ENCODE measurements at places on chromosomes 1 and 21.

GRCh38 chr1:10975567-10976326 is 36.7 kb upstream of the TARDBP start:
- peak; percentile 72 for DNase-seq
- no peak overlapping the region for H3K4me3 ChIP-seq
- H3K27ac ChIP-seq = peak overlapping the region; percentile 68
- H3K4me1 ChIP-seq = no peaks in the 10 kb centered on the region

DNA sequence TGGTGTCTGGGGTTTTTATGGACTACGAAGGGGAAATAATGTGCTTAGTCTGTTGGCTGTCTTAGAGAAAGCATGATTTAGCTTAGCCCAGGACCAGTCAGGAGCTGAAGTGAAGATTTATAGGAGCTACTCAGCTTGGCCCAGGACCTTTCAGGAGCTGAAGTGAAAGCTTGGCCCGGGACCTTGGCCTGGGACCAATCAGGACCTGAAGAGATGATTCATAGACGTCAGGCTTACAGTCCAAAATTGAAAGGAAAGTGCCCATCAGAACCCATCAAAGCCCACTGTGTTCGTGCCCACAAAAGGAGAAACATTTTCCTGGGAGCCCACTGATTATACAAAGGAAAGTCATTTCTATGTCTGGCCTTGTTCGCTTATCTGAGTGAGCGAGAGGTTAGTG is 35.6 kb downstream of the MSTO1 start:
- H3K4me1 ChIP-seq = no peaks in the 10 kb centered on the region
- DNase-seq = no peak
- H3K4me3 ChIP-seq = no peak overlapping the region
- no peak overlapping the region for H3K27ac ChIP-seq

DNA sequence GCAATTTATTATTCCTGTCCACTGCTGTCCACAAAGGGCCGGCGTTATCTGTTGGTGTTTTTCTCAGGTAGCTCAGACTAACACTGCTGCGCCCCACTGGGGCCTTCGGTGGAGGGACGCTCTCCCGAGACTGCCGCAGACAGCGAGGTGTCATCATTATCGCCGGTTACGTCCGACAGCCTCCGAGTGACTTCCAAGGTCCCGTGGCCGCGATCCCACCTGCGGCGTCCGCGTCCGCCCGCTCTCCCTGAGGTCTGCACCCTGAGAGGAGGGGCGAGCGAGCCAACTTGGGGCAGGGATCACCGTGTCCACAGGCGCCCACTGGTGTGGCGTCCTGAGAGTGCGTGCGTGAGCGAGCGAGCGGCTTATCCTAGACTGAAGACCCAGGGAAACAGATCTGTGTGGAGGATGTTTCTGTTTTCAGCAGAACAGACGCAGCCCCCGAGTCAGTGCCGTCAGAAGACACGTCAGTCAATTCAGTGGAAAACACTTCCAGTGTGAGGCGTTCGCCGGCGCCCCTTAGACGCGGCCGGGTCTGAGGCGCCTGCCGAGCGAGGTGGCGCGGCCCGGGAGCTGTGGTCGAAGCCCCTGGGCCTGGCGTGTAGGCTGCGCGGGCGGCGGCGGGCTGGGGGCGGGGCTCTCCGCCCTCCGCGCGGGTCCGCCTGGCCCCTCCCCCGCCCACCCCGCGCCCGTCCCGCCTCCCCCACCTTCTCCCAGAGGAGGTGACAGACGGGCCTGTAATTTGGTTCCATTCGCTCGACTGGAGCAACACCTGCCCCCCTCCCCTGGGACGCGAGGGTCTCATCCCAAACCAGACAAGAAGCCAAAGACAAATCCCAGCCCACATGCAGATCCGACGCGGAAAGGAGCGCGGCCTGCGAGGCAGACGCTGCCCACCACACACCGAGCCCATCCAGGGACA is 12.6 kb downstream of the NHLH2 start:
- DNase-seq = peak; percentile 87
- no peaks in the 10 kb centered on the region for H3K27me3 ChIP-seq
- peak overlapping the region; percentile 78 for H3K4me3 ChIP-seq
- peak overlapping the region; percentile 89 for H3K27ac ChIP-seq

DNA sequence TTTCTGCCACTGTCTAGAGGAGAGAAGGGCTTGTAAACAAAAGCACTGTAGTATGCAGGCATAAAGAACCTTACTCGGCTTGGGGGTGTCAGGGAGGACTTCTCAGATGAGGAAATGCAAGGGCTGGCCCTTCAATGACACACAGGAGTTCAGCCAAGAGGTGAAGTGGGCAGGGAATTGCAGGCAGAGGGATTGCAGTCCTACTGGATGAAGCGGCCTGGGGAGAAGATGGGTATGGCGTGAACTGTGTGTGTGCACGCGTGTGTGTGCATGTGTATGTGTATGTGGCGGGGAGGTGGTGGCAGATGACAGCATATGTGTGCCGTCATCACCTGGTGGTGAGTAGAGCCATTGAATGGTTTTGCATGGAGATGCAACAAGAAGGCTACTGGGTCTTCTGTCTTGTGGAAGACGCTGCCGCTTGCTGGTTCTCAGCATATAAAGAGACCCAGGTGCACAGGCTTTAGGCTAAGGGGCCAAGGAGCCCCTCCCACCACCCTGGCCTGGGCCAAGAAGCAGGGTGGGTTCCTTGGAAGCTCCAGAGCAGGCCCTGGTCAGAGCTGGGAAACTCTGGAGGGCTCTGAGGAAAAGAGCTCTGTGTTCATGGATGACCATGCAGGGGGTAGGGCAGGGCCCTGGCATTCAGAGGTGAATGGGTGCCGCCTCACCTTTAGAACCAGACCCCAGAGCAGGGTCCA is 4.1 kb upstream of the EPS8L3 start:
- no peaks in the 10 kb centered on the region for H3K27me3 ChIP-seq
- no peaks in the 10 kb centered on the region for H3K4me1 ChIP-seq
- H3K4me3 ChIP-seq = no peak overlapping the region
- DNase-seq = no peak

DNA sequence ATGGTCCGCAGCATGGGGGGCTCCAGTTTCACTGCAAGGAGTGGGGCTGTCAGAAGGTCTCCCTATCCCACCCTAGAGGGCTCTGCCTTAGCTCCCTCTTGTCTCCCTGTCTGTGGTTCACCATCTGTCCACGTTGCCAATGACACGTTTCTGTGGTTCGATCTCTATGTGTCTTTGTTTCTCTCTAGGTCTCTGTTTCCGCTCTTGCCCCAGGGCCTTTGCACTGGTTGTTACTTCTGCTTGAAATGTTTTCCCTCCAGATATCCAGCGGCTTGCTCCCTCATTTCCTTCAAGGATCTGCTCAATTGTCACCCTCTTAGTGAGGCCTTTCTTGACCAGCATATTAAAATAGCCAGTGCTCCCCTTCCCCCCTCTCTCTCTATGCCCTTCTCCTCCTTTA is 8.5 kb upstream of the MRPS15 start:
- H3K4me1 ChIP-seq = no peaks in the 10 kb centered on the region
- H3K27ac ChIP-seq = no peak overlapping the region
- no peaks in the 10 kb centered on the region for H3K36me3 ChIP-seq
- DNase-seq = no peak

GRCh38 chr1:244067893-244068292 is 16.8 kb downstream of the ZBTB18 start:
- no peak overlapping the region for H3K27ac ChIP-seq
- H3K4me3 ChIP-seq = no peak overlapping the region
- no peaks in the 10 kb centered on the region for H3K4me1 ChIP-seq
- DNase-seq = no peak
- H3K27me3 ChIP-seq = no peaks in the 10 kb centered on the region

Data from endodermal cell (in vitro differentiated cells).